ENCODE measurements at places on chromosomes 11 and 22. TPM values are rescaled to one million over a fixed set of nuclear protein-coding genes. Genes with fewer than 3 reads are reported as not detected.

OR51B4 gene
- not detected for total RNA-seq

IGLL1 gene
- not detected for total RNA-seq

ACRV1 gene
- total RNA-seq: 0.92 TPM

XKR3 gene
- total RNA-seq: not detected

TBX10 gene
- total RNA-seq: not detected

GNG3 gene
- total RNA-seq: 99.7 TPM

RCOR2 gene
- 12.0 TPM for total RNA-seq

PRR5L gene
- 14.3 TPM for total RNA-seq

AQP11 gene
- total RNA-seq: 8.1 TPM

KCNQ1OT1 gene
- 4.8 TPM for total RNA-seq

MS4A7 gene
- 2.1 TPM for total RNA-seq

MS4A6A gene
- total RNA-seq: 2.5 TPM

NXPE4 gene
- not detected for total RNA-seq

SHANK2 gene
- 44.1 TPM for total RNA-seq

ACTN3 gene
- 0.23 TPM for total RNA-seq

PRR33 gene
- not detected for total RNA-seq

OR51B2 gene
- total RNA-seq: 0.46 TPM

SHANK3 gene
- 13.6 TPM for total RNA-seq

C22orf31 gene
- total RNA-seq: not detected

MIOX gene
- total RNA-seq: not detected

OR4C16 gene
- total RNA-seq: not detected

NAV2 gene
- total RNA-seq: 11.1 TPM

IL17RA gene
- total RNA-seq: 7.8 TPM

UEVLD gene
- 20.1 TPM for total RNA-seq

PRG3 gene
- total RNA-seq: not detected

IGSF9B gene
- 40.8 TPM for total RNA-seq

SLC22A6 gene
- 5.8 TPM for total RNA-seq

GLB1L3 gene
- 1.8 TPM for total RNA-seq

JHY gene
- total RNA-seq: 15.5 TPM

NEFH gene
- total RNA-seq: 4.4 TPM

GLYATL2 gene
- 4.8 TPM for total RNA-seq

OR10D3 gene
- not detected for total RNA-seq

MAP6 gene
- 102 TPM for total RNA-seq

LRRC56 gene
- total RNA-seq: 3.5 TPM

NPTXR gene
- 64.6 TPM for total RNA-seq

CHRNA10 gene
- total RNA-seq: 0.92 TPM

USP2 gene
- 2.5 TPM for total RNA-seq

OR5L1 gene
- not detected for total RNA-seq

GDPD4 gene
- not detected for total RNA-seq

All from diencephalon (tissue), 1 donor.